ENCODE measurements at places on chromosomes 12 and 14.
A peak's percentile ranks its signal among the peaks of the same experiment; 100 is the strongest.

GRCh38 chr14:78424311-78424710 is 254.1 kb downstream of the NRXN3 start:
- no peak for DNase-seq

DNA sequence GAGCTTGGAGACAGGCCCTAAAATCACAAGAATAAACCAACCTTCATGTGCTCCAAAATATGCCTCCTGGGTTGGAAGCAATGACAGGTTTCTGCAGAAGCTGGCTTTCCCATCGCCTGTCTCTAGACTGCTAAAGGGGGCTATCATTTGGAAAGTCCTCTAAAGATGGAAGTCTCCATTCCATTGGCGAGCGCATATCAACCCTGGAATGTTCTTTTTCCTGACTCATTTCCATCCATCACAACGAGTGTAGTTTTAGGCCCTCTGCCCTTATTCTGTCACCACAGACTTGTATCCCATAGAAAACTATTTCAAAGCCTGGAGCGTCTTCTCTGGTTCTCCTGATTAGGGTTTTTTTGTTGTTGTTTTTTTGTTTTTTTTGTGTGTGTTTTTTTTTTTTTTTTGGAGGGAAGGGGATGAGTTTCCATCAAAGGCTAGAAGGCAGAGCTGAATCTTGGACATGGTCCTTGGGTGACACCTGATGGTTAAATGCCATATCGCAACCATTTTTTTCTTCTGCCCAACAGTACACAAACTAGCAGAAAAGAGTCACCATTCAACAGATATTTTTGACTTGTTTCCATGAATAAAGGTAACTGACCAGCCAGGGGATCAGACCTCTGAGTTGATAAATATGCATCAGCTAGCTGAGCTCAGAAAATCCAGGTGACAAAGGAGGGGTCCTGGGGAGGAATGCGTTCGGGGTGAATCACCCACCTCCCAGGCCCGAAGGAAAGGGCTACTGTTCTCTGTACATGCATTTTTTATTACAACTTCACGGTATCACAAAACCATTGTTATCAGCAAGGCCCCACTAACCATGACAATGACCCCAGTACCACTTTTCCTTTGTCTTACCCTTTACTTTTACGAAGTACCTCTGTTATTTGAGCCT is 40.5 kb downstream of the KCNA5 start:
- DNase-seq: no peak

DNA sequence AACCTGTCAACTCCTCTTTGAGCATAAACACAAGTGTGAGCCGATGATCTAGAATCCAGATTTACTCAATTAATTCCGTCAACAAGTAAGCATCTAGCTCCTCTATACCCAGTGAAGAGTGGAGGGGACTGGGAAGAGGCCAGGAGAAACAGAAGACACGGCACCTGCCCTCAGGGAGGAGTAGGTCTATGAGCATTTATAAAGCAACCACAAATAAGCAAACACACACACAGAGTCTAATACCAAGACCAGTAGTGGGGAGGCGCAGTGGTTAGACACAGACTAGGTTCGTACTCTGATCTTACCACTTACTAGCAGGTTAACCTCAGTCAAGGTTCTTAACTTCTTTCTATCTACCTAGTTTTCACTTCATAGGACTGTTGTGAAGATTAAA is 5.9 kb upstream of the FOXN3 start:
- DNase-seq: no peak

DNA sequence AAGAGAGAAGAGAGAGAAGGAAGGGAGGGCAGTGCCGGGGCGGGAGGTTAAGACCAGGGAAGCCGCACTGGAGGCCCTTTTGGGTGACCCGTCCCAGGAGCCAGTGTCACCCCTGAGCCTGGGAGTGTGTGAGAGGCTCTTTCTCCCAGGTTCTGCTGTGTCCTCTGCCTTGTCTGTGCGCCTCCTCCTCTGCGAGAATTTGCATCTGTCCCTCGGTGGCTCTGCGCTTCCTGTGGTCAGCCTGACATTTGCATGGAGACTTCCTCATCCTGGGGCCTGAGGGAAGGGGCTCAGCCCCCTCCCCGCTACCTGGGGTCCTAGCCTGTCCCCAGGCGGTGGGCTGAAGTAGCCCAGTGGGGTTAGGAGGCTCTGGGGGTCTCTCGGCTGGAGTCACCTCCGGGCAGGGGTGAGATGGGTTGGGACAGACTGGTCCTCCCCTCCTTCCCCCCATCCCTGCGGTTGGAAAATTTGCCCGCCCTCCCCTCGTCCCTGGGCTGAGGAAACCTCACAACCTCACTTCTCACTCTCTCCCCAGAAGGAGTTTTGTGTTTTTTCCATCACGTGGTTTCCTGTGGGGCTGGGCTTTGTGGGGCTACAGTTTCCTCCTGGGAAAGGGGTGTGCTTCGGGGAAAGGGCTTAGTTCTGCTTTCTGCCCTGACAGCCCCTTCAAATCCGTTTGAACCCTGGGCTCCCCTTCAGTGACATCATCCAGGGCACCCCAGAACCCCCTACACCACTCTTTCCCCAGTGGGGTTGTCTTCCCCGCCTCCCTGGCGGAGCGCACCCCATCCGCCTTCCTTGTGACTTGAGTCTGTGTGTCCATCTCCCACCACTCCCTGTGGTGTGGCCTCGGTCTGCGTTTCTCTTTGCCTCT is 2.5 kb downstream of the PTPN6 start:
- peak; percentile 57 for DNase-seq

DNA sequence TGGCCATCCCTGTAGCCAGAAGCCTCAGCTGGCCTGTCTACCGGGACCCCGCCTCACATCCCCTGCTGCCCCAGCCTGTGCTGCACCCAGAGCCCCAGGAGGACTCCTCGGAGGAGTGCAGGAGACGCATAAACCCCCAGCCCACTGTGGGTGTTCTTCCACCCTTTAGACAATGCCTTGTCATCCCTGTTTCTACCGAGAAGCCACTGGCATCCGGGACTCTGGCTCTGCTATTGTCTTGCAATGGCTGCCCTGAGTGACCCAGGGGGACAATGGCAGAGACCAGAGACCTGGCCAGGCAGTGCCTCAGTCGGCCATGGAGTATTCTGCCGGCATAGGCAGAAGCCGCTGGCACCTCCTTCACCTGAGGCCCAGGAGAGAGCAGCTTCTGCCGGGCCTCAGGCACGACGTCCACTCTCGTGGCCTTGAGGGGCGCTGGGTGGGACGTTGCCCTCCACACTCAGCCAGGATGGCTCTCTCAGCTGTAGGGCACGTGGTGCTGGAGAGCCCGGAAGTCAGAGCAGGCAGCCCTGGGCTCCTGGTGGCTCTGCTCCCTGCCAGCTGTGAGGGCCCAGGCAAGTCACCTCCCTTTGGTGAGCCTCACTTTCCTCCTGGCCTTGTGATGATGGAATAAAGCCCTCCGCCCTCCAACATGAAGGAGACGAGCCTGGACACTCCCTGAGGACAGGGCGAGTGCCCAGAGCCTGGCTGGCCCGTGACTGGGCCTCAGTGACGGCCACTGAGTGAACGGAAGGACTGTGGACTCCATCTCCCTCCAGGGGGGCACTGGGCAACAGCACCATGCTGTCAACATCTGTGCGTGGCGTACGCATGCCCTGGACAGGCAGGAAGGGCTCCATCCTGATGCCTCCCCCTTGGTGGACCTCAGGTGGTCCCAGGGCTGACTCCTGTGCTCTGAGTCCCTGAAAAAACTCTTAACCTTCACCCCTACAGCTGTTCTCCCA is 41.0 kb downstream of the TRAFD1 start:
- DNase-seq: no peak

- DNase-seq: no peak
Observed at GRCh38 chr14:56310643-56311042, 192.4 kb downstream of the PELI2 start.

DNA sequence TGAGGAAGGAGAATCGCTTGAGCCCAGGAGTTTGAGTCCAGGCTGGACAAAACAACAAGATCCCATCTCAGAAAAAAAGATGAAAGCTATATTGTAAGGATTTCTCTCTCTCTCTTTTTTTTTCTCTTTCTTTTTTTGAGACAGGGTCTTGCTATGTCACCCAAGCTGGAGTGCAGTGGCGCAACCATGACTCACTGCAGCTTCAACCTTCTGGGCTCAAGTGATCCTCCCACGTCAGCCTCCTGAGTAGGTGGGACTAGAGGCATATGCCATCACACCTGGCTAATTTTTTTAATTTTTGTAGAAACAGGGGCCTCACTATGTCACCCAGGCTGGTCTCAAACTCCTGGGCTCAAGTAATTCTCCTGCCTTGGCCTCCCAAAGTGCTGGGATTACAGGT is 5.8 kb upstream of the MRPL42 start:
- DNase-seq: no peak

DNA sequence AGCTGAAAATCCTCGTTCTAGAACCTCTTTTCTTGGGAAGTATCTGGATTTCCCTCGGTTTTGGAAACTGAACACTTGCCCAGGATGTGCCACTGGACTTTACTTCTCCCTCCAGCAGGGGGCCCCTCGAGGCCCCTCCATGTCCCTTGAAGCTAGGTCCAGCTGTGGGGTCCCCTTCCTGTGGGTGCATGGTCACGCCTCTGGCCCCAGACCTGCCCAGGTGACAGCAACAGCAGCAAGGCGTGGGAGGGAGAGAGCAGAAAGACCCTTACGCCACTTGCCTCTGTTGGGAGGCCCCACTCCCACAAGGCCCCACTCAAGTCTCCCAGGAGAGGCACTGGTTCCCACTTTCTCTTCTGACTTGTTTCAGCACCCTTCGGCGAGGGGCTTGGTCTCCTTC is 3.1 kb downstream of the SLC25A29 start:
- no peak for DNase-seq

- DNase-seq: no peak
Observed at GRCh38 chr14:34018564-34019244, 67.8 kb upstream of the EGLN3 start.

GRCh38 chr12:131114942-131115584 is 161.4 kb downstream of the ADGRD1 start:
- no peak for DNase-seq

DNA sequence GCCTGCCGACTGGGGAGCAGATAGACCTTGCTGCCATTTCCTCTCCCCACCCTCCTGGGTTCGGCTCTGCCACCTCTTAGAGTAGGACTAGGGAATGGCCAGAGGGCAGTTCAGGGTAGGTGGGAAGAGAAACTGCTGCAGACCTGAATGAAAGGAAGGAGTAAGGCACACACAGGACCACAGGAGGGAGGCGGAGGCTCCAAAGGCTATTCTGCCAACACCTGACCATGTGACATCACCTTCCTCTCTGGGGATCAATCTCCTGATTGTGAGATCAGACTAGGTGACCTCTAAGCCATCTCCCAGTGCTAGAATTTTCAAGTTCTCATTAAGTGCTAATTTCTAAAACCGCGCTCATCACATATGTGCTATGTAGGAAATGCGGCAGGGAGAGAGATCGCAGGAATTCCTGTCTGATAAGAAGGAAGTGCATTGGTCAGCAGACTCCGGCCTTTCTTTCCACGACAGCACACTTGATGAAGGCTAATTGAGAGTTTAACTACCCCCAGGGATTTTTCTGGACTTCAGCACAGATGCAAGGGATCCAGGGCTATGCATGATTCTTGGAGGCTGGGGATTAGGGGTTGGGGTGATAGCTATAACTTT is 11.5 kb upstream of the TSPAN11 start:
- DNase-seq: no peak

DNA sequence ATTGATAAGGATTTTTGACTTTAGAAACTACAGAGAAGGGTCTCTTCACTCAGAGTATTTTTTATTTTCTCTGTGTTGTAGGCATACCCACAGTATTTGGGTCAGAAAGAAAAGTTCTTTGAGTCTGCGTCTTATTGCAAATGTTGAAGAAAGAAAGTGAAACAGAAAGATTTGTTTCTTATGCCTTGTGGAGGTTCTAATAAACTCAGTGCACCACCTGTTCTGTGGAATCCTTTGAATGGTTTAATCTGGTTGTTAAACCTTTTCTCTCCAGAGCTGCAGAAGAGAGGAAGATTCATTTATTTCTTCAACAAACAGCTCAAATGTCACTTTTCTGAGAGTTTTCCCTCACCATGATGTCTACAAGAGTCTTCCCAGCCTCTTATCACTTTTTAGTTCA is 146.6 kb upstream of the PLEKHG7 start:
- DNase-seq: no peak

GRCh38 chr12:5191803-5192538 is 148.3 kb downstream of the KCNA5 start:
- no peak for DNase-seq

GRCh38 chr12:27732281-27732680 is 21.6 kb downstream of the MRPS35 start:
- DNase-seq: no peak

- no peak for DNase-seq
Observed at GRCh38 chr12:1083151-1083888, 92.3 kb downstream of the ERC1 start.
